ENCODE measurements at places on chromosomes 11 and 22.
A peak's percentile ranks its signal among the peaks of the same experiment; 100 is the strongest.

DNA sequence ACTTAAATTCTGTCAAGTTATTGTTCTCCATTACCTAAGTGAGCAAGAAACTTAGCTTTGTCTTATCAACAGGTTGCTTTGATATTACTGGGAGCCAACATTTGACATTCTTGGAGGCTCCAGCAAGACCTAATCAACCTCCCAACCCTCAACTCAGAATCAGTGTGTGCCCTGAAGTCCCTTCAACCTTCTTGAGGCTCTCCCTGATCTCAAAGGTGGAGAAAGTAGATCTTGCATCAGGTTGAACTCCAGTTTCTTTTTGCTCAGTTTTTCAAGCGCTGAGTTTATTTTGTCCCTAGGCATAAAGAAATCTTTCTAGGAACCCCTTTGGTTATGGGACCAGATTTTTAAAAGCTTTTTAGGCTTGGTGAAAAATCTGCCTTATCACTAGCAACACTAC, 1.4 kb downstream of the FAM111A start:
- no peak for DNase-seq

- peak; percentile 56 for DNase-seq
Measured at GRCh38 chr11:124745835-124746620, 6.0 kb downstream of the VSIG2 start.

GRCh38 chr22:19107730-19108074, 14.5 kb downstream of the DGCR2 start:
- no peak for DNase-seq

- DNase-seq: no peak
Measured at GRCh38 chr11:37394236-37394870, 796.3 kb upstream of the RAG2 start.

DNA sequence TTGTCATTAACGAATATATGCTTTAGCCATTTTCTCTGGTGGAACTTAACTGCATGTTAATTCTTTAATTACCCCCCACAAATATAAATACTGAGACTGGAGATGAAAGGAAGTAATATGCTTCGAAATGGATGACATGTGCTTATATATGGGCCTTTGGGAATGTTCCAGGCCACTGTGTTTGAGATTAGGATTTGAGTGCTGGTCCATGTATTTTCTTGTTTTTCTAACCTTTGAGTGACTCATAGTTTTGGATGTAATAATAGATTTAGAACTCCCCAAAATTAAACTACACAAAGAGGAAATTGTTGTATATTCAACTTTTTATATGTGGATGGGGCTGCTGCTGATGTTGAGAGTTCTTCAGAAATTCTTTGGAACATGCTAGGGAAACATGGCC, 54.2 kb downstream of the EXT2 start:
- no peak for DNase-seq
